ENCODE measurements at places on chromosomes 12 and 14.

GRCh38 chr12:20319366-20319765, 49.0 kb upstream of the PDE3A start:
- DNase-seq: no peak

GRCh38 chr12:33581613-33582122, 142.0 kb upstream of the SYT10 start:
- DNase-seq: no peak

- DNase-seq: peak; percentile 4
Measured at GRCh38 chr12:115337693-115338543, 653.9 kb upstream of the TBX3 start.

- DNase-seq: no peak
Measured at GRCh38 chr12:1688086-1688710, 2.7 kb upstream of the ADIPOR2 start.

DNA sequence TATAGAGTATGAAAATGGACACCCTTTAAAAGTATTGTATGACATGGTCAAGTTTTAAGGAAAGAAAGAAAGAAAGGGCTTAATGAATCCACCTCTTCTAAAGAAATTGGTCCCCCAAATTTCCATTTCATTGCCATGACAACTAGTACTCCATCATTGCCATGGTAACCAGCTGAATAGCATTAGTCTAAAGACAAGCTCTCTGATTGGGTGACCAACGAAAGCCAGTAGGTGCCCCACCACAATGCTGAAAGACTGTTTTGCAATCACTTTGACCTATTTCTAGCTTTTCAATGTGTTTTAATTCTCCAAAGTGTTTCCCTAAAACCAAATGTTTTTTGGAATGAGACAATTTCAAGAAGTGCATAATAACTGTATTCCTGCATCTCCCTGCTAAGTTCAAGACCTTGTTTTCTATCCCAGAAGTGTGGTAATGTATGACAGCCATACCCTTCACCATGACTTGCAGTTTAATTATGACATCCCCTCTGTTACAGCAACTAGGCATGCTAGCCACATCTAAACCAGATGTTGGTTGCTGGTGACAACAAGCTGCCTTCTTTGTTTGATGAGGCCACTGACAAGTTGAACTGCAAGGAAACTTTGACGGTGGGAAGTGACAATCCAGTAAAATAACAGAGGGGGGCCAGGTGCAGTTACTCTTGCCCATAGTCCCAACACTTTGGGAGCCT, 46.7 kb downstream of the KICS2 start:
- no peak for DNase-seq

DNA sequence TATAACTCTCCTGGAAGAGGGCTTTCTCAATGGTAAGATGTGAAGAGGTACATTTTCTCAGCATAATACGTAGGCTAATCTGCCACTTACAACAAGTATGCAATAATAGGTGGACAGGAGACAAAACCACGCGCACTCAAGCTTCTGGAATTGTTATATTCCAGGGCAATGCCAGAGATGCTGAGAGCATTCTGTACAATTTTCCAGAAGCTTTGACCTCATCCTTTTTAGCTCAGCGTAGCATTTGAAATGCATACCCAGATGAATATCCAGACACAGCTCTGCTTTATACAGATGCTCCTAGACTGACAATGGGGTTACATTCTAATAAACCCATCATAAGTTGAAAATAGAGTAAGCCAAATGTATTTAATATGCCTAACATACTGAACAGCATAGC, 1492.4 kb upstream of the FLRT2 start:
- no peak for DNase-seq

DNA sequence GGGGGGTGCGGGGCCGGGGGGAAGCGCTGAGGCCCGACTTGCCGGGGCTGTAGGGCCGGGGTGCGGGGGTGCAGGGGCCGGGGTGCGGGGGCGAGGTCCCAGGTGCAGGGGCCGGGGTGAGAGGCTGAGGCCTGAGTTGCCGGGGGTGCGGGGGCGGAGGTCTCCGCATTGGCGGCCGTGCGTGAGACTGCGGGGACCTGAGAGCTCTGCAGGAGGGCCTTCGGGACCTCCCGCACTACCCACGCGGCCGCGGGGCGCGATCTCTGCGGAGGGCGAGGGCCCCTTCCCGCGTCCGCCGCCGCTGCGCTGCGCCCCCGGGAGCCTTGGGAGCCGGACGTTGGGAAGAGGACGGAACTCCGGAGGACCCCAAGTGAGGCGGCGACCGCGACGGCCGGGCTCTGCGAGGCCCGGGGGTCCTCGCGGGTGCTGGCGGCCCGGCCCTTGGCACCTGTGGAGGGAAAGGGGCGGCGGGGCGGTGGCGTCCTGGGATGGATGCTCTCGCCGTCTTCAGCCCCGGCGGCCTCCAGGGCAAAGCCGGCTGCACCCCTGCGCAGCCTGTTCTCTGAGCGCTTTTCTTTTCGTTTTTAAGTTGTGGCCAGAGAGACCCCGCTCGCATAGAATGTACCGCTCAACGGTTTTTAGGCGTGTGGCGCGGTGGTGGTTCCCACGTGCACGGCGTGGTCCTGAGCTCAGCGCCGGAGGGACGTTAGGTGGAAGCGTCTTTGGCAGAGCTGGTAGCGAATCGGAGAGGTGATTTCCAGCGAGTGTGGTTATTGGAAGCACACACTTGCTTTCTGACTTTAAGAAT, 1.3 kb downstream of the PIWIL1 start:
- no peak for DNase-seq

GRCh38 chr12:63304887-63305316, 153.9 kb upstream of the AVPR1A start:
- no peak for DNase-seq

DNA sequence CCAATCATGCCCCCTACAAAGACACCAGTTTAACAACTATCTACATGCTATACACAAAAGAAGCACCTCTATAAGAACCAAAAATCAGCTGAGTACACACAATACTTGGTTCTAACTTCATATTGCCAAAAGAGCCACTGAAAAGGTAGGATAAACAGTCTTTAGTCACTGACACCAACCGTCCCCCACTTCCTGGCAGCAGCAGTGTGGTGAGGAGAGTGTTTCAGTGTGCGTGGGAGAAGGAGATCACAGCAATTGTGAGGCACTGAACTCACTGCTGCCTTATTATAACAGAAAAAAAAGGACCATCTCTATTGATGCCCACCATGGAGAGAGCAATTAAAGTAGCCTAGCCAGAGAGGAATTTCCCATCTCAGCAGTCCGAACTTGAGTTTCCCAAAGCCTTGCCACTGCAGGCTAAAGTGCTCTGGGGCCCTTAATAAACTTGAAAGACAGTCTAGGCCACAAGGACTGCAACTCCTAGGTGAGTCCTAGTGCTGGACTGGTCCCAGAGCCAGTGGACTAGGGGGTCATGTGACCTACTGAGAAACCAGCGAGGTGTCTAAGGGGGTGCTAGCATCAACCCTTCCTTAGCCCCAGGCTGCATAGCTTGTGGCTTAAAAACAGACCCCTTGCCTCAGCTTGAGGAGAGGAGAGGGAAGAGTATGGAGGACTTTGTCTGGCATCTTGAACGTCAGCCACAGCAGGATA, 37.1 kb upstream of the LMNTD1 start:
- DNase-seq: no peak

GRCh38 chr14:26594756-26595545, 2.9 kb downstream of the NOVA1 start:
- no peak for DNase-seq

DNA sequence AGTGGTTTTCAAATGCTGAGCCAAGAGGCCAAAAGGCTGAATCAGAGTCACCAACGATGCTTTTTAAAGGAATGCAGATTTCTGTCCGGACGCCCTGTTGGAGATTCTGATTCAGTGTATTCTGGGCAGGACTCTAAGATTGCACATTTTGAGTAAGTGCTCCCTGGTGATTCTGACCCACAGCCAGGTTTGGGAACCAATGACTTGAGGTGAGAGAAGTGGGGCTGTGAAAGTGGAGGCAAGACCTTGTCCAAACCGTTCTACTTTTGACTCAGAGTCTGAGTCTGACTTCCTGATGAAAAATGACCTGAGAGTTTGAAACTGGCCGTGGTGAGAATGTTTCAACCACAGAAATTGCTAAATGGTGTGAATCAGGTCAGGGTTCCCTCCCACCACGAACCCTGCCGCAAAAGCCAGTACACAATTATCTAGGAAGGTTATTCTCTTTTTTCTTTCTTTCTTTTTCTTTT, 90.2 kb downstream of the NTN4 start:
- DNase-seq: no peak

DNA sequence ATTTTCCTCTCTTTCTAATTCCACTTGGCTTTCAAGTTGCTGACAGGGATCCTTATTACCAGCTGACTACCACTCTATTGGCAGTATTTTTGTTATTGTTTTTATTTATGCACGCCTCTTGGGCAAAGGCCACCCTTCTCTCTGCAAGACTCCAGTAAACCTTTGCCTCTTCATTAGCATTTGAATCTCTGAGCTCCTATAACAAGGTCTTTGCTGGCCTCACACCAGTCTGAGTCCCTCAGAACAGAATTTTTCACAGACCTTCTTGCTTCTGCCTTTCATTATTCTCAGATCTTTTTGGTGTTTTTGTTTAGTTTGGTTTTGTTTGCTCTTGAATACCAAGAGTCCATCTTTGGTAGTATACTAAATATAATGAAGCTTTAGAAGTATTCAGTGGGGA, 145.9 kb downstream of the PDZRN4 start:
- no peak for DNase-seq

DNA sequence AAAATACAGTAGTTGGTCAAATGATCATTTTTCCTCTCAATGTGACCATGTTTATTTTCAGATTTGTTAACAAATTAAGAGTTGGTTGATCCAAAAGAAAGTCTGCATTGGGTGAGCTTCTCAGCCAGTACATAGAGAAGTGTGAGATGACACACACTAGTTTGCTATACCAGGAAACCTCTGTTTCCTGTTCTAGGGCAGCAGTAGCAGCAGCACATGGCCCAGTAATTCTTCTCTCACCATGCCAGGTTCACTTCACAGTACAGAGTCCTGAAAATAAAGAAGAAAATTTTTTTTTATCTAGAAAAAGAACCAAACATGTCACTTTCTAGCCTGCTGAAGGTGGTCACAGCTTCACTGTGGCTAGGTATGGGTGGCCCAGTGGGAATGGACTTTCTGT, 250.2 kb upstream of the OR4E1 start:
- DNase-seq: no peak

- peak; percentile 26 for DNase-seq
Measured at GRCh38 chr12:46303039-46303666, 34.3 kb upstream of the SLC38A1 start.

DNA sequence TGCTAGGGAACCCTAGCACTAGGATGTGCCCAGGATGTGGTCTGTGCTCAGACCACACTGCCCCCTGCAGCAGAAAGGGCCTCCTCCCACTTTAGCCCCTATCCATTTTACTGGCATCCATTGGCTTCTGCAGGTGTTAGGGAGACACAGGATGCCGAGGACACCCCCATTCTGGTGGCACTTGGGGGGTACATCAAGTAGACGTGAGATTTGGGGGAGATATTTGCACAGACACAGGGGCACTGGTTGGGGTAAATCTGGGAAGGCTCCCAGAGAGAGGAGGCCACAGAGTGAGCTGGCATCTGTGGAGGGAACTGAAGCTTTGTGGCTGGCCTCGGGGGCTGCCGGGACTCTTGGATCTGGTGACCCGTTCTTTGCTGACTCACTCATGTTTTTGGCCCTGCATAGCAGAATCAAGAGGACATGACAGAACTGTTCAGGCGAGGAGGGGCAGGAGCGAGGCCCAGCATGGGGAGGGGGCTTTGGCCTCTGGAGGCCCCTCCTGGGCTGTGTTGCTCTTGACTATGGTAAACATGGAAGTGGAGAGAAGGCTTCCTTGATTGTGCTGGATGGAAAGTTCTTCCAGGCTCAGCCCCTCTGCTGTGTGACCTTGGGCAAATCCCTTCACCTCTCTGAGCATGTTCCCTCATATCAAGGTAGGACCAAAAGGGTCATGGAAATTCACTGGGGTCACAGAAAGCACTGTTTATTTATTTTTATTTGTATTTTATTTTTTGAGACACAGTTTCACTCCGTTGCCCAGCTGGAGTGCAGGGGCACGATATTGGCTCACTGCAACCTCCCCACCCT, 1.8 kb downstream of the PLBD2 start:
- DNase-seq: no peak

DNA sequence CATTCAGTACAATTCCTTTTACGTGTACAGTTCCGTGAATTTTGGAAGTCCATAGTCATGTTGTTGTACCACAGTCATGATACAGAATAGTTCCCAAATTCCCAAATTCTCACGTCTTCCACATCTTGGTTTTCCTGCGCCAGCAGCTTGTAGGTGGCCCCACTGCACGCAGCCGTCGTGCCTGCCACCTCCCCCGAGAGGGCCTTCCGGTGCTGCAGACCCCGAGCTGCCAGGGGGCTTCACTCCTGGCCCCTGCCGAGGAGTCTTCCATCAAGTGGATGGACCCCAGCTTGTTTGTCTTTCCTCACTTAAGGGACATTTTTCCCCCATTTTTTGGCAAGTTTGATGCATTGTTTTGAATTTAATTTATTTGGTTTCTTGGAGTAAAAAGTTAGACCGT, 16.8 kb downstream of the MTA1 start:
- DNase-seq: no peak

DNA sequence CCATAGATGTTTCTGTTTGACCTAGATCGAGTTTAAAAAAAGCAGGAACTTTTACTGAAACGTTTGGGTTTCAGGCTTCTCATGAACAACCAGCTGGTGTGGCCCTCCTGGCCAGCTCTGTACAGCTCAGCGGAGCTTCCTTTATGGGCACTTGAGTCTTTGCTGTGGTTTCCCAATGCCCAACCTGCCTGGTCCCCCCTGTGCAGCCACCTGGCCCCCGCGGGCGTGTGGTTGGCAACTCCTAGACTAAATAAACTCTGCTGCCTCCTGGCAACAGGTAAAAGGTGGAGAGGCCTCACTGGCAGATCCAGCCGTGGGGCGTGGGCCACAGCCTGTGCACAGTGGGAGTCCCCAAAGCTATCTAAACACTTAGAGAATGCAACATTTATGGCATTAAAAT, 38.7 kb downstream of the ADGRD1 start:
- no peak for DNase-seq

DNA sequence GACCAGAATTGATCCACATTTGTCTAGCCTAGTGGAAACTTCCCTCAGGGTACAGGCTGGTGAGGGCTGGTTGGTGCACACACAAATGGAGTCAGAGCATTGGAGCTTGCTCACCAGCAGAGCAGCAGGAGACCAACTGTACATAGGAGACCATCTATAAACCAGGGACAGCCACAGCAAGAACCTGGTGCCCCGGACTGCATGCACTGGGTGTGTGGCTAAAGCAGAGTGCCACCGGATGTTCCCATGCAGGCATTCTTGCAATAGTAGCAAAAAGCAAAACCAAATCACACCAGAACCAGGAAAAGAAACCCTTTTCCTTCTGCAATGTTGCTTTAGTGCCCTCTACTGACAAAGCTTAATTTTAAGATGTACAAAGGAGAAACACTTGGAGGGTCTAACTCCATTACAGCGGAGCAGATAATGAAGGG, 136.4 kb downstream of the MDGA2 start:
- peak; percentile 9 for DNase-seq

- no peak for DNase-seq
Measured at GRCh38 chr12:53200458-53201176, 6.4 kb downstream of the ITGB7 start.

DNA sequence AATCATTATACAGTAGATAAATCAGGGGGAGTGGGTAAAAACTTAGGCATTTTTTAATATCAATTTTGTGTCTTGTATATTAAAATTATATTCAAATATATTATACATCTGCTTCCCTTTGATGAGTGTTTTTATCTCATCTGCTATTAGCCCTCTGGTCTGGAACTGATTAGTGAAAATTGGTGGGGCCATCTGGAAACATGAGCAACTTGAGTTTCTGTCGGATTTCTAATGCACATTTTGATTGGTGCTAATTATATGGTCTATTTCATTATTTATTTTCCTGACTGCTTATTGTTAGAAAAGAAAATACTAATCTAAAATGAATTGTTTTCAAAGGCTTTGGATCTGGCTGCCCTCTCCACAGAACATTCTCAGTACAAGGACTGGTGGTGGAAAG, 28.2 kb downstream of the TTC8 start:
- no peak for DNase-seq

All from SW 1271 (cell line).